EH (cell line): ENCODE measurements at places on chromosomes 3 and 15.

GRCh38 chr15:39411102-39411989 is 169.5 kb upstream of the THBS1 start:
- no peak for DNase-seq

DNA sequence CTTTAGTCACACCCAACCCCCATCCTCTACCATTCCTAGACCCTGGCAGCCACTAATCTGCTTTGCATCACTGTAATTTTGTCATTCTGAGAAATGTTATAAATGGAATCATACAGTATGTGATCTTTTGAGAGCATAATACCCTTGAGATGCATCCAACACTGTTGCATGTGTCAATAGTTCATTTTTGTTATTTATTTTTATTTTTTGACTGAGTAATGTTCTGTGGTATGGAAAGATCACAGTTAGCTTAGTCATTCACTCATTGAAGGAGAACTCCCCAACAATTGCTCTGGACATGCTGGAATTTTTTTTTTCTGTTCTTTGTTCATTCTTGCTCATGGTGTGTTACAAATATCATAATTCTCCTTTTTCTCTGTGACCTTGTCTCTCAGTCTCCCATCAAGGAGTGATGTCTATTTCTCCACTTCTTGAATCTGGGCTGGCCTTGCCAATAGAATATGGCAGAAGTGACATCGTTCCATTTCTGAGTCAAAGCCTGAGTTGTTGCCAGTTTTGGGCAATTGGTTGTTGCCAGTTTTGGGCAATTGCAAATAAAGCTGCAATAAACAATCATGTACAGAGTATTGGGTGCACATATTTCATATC is 6.8 kb upstream of the ADPGK start:
- DNase-seq, result peak; percentile 53

- no peak for DNase-seq
Observed at GRCh38 chr3:56876916-56877315, 75.2 kb upstream of the ARHGEF3 start.

DNA sequence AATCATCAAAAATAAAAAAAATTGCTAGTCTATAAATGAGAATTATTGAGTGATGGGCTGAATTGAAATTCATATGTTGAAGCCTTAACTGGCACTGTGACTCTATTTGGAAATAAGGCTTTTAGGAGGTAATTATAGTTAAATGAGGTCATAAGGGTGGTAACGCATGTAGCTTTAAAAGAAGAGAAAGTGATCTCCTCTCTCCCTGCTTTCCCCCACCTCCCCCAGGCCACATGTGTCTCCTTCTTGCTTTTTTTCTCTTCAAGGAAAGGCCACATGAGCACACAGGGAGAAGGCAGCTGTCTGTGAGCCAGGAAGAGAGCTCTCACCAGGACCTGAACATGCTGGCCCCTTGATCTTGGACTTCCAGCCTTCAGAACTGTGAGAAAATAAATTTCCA is 48.2 kb upstream of the ARPP19 start:
- DNase-seq, result no peak

DNA sequence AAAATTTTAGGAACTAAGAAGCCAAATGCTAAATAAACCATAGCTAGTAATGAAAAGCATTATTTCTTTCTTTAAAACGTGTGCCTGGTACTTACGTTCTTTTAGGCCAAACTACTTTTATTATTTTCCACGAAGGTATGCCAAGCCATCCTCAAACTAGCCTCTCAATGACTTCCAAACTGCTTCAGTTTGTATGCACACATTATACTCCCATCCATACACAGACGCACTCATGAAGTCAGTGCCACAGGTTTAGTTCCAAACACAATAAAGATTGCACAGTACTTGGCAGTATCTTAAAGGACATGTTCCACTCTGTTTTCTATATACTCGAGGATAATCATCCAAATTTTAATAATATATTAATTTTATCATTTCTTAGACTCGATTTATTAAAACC is 609.2 kb upstream of the ZNF385D start:
- DNase-seq, result no peak
